ENCODE measurements at places on chromosomes 12 and 14. TPM values are rescaled to one million over a fixed set of nuclear protein-coding genes. Genes with fewer than 3 reads are reported as not detected.

ARHGAP9 gene
- total RNA-seq: 198 TPM

RNASE7 gene
- total RNA-seq: not detected

CHST11 gene
- 49.8 TPM for total RNA-seq

SMIM41 gene
- not detected for total RNA-seq

SRRM4 gene
- not detected for total RNA-seq

FAM90A1 gene
- total RNA-seq: not detected

NOP9 gene
- 33.2 TPM for total RNA-seq

METTL1 gene
- 10.3 TPM for total RNA-seq

HOXC6 gene
- not detected for total RNA-seq

ZNF641 gene
- total RNA-seq: 26.9 TPM

NRXN3 gene
- total RNA-seq: not detected

SALL2 gene
- 3.3 TPM for total RNA-seq
